ENCODE measurements at places on chromosomes 3 and 15.

DNA sequence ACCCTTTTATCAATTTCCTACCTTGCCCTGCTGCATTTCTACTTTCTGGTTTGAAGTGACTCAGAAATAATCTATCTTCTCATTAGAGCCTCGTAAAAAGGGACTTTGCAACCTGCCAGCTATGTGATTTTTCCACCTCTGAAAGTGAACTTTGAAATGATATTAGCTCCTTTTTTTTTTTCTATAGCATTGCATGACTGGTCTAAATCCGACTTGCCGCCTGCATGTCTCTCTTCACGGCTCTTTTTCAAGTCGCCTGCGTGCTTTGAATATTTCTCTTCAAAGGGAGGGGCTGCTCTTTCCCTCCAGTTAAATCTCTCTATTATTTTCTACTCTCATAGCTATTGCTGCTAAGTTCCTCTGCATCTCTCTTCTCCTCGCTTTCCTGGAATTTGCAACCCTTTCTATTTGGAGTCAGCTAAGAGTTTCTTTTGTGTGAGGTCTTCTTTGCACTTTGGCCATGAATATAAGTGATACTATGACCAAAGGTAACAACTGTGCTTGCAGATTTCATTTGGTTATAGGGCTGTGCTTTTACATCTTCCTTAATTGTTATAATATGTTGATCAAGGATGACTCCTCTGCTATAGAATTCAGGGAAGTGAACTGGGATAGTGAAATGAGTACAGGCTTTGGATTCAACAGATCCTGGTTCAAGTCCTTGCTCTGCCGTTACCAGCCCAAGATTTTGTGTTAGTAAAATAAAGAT lies 541.1 kb downstream of the AGBL1 start:
- DNase-seq: no peak

- no peak for DNase-seq
Measured at GRCh38 chr3:139430493-139430892, 41.0 kb upstream of the COPB2 start.

- DNase-seq: no peak
Measured at GRCh38 chr3:48459331-48459730, 12.8 kb downstream of the ATRIP start.

GRCh38 chr3:96017556-96017955 lies 796.8 kb upstream of the EPHA6 start:
- no peak for DNase-seq

GRCh38 chr3:133948131-133948810 lies 52.6 kb upstream of the RAB6B start:
- no peak for DNase-seq

DNA sequence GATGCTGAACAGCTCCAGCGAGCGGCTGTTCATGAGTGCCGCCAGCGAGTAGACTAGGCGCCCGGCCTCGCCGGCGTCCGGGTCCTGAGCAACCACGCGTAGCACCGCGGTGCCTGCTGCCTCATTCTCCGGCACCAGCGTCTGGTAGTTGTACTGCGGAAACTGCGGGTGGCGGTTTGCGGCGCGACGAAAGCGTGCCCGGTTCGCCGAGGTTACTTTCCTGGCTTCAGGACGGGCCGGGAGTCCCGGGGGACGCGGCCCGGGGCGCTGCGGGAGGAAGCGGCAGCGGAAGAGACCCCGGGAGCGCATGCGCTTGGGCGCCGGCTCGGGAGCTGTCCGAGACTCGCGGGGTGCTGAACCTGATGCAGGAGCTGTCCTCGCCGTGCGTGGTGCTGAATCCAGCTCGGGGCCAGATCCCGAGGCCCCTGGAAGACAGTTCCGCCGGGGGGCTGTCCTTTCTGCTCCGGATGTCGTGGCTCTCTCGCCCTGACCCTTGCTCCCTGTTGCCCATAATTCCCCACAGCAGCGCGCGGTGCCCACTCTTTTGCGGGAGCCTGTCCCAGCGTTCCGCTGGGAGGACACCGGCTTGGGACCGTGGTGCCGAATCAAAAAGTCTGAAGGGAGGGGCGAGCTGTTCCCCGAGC lies 1.1 kb downstream of the CELSR3 start:
- DNase-seq: peak; percentile 73

- DNase-seq: no peak
Measured at GRCh38 chr3:4421121-4421520, 45.9 kb downstream of the SUMF1 start.

DNA sequence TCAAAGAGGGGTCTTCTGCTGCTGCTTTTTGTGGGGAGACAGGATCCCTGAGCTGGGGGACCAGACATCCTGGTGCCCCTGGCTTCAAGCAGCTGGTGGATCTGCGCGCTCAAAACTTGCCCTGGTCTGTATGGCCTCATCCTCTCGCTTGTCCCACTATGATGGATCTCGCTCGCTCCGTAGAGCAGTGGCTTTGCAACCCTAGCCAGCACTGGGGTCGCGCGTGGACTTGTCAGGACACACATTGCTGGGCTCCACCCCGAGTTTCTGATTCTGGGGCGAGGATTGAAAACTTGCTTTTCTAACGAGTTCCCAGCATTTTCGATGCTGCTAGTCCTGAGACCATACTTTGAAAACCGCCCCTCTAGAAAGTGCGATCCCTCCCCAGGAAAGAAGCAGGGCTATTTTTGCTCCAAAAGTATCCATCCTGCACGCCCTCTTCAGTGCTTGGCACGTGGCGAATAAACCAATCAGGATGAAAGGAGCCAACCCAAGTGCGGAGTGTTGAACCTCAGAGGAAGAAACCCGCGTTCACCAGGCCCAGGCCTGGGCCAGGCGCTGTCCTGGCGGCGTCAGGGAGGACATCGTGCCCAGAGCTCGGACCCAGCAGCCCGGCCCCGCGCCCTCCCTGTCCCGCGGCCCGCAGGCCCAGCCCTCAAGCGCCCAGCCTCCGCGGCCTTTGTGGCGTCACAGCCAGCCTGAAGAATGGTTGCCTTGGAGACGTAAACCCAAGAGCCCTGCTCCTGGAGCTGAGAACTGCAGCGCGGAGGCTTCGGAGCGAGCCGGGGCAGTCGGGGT lies at the start of gene CFAP100:
TSS of gene CFAP100 (plus strand) at position 731 of the 798 bp plus-strand sequence. CDS start 1,092 bp downstream, outside the sequence.
- no peak for DNase-seq

- no peak for DNase-seq
Measured at GRCh38 chr3:8518138-8518537, 16.5 kb downstream of the LMCD1 start.

- DNase-seq: no peak
Measured at GRCh38 chr15:67167091-67167490, 87.4 kb downstream of the AAGAB start.

- DNase-seq: no peak
Measured at GRCh38 chr15:100111125-100112060, 230.4 kb downstream of the ADAMTS17 start.

DNA sequence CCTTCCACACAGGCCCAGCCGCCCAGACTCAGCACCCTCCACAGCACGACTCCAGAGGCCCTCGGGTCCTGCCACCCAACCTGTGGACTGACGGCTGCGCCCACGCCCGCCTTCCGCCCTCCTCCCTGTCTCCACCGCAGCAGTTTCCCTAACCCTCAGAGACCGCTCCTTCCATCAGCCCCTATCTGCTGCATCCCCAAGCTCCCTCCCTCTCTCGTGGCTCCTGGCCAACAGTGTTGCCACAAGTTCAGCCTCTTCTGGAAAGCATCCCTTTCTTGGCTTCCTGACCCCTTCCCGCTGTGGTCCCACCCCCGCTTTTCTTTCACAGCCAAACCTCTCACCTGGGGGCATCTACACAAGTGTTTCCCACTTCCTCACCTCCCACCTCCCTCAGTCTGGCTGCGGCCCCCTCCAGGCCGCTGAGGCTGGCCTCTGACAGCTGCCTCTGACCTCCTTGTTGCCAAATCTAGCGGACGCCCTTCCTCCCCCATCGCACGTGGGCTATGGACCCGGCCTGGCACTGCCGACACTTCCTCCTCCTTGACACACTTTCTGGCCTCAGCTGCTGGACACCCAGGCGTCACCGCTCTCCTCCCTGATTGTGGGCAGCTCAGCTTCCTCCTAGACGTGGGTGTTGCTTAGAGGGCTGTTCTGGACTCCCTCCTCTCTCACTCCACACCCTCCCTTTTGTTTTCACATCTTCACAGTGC lies 168.8 kb upstream of the TLE3 start:
- no peak for DNase-seq

GRCh38 chr3:126784254-126784653 lies 80.2 kb downstream of the CHCHD6 start:
- no peak for DNase-seq

DNA sequence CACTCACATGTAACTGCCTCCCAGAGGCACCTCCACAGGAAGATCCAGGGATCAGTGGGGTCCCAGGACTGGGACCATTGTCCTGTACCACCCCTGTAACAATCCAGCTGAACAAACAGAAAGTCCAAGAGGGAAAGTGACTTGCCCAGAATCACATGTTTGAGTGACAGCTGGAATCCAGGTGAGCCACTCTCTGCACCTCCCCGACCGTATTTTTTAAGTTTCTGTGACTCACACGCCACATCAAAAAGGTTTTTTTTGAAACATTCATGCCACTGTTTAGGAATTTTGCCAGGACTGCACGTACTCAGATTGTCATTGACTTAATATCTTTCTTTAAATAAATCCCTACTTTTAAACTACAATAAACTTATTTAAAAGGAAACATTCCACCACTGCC lies 9.8 kb upstream of the SLC6A1 start:
- DNase-seq: no peak

DNA sequence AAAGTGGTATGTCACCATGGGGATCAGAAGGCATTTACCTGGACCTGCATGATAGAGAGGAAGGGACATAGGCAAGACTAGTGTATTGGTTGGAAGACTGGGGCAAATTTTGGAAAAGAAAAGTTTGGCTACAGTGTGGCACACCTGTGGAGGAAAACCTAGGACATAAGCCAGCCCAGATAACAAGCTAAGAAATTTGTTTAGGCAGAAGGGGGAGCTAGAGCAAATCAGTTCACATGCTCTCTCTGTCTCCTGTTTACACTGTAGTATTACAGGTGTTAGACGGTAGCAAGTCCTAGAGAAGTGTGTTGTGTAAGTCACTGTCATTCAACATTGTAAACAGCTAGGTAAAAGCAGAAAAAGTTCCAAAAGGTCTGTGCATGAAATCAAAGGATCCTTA lies 11.9 kb upstream of the ALDH1A2 start:
- no peak for DNase-seq

- DNase-seq: no peak
Measured at GRCh38 chr15:40257656-40258450, 19.0 kb downstream of the PAK6 start.

DNA sequence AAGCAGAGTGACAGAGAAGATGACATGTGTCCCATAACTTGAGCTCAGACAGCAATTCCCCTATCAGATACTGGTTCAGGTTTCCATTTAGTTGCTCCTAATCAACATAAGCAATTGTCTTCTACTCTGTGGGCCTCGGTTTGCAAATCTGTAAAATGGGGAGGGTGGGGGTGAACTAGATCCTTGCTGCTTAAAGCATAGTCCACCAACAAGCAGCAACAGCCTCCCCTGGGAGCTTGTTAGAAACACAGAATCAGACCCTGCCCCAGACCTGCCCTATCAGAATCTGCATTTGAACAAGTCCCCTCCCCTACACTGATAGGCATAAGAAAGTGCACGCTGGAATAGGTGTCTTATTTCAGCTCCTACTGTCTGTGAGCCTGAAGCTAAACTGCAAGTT lies 87.8 kb downstream of the CEMIP start:
- no peak for DNase-seq

- DNase-seq: no peak
Measured at GRCh38 chr3:141455603-141456300, 31.1 kb upstream of the RASA2 start.

DNA sequence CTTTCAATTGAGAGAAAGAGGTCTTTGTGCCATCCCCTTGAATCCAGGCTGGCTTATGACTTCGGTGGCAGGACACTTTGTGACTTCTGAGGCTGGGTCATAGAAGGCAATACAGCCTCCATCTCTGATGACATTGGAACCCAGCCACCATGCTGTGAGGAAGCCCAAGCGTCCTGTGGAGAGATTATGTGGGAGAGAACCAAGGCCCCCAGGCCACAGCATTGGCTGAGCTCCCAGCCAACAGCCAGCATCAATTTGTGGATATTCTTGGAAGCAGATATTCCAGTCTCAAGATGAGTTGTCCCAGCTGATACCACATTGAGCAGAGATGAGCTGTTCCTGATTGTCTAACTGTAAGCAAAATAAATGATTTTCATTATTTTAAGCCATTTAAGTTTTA lies 12.7 kb upstream of the XIRP1 start:
- DNase-seq: no peak

DNA sequence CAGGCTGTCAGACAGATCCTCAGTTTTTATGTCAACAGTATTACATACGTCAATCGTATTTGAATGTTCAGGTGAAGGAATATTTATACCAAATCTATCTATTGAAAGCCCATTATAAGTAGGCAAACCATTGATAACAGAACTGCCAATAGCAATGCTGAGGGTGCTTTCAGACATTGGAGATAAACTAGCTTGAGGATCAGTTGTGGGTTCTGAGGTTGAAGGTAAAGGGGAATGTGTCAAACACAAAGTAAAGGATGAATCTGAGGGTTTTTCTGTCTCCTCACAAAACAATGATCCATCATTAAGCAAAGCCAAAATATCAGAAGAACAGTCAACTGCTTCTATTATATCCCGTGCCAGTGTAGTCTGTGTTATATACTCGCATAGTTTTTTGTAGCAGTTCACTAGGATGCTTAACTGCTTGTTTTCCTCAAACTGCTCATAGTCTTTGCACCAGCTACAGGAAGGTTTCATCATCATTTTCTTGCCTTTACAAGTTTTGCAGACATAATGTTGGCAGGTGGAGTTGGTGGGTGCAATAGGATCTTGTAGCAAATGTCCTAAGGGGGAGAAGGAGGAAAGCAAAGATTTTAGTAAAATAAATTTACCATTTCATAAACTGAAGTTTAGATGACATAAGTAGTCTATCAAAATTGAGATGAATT lies 43.8 kb downstream of the MSL2 start:
- no peak for DNase-seq

- no peak for DNase-seq
Measured at GRCh38 chr15:36841193-36841592, 259.2 kb downstream of the MEIS2 start.

DNA sequence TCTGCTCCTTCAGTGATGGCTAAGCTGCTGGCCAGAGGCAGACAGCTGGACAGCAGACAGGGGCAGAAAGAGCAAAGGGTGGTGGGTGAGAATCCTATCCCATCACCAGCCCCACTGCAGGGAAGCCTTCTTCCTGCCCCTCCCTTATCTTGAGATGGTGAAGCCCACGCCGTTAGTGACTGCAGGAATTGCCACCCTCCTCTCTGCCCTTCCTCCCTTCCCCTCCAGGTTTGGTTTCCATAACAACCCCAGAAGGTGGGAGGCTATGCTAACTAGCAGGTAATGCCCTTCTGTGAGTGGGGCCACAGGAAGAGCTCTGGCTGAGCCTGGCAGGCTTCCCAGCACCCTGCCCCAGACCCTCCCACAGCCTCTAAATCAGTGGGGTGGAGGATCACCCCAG lies 32.8 kb downstream of the SCN5A start:
- DNase-seq: no peak

- DNase-seq: no peak
Measured at GRCh38 chr3:132513057-132513456, 84.0 kb upstream of the ACKR4 start.

DNA sequence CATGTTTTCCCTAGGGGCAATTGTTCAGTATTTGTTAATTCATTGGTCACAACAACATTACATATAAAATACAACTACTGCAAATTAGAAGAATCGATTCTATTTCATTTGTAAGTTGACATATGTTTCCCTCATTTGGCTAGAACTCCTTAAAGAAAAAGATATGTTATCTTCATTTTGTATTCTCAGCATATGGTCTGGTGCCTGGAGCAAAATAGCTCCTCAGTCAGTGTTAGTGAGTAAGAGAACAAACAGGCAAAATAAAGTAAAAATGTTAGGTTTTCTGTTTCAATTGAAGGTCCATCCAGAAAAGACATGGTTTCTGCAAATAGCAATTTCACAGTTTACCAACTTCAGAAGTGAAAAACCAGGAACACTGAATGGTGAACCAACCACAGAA lies 1343.1 kb downstream of the ROBO1 start:
- no peak for DNase-seq

Data from activated naive CD4-positive, alpha-beta T cell (primary cell).